T-helper 17 cell (primary cell): ENCODE measurements at places on chromosomes 5 and 9. TPM values are rescaled to one million over a fixed set of nuclear protein-coding genes. Genes with fewer than 3 reads are reported as not detected.
A peak's percentile ranks its signal among the peaks of the same experiment; 100 is the strongest.

- no peaks in the 10 kb centered on the region for H3K36me3 ChIP-seq
- no peaks in the 10 kb centered on the region for H3K4me1 ChIP-seq
- no peak for DNase-seq
- no peak overlapping the region for H3K4me3 ChIP-seq
- no peak overlapping the region for H3K27ac ChIP-seq
These were observed 456.3 kb upstream of the WWC1 start for GRCh38 chr5:167835146-167835545.

Gene TMEM203
- 21.3 TPM for total RNA-seq

DNA sequence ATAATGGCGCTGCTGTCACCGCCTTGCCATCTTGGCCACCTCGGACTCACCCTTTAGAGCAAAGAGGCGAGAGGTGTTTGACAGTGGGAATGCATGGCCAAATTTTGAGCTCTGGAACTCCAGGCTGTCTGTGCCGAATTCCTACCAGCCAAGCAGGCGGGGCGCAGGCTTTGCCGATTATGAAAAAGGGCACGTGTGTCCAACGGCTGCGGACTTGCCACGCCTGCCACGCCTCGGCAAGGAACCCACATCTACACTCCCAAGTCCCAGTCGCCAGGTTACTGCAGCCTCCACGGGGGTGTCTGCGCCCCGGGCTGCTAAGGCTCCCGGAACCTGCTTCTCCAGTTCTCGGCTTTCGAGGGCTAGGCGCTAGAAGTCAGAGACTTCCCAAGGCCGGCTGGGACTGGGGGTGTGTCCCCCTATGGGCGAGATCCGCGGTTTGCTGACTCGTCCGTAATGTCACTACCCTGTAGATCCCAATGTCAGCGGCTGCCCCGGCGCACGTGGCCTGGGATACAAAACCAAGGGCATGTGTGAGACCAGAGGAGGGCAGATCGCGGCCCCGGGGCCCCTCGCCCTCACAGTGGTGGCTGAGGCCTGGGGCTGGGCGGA is 2.8 kb downstream of the NPR3 start:
- DNase-seq, result no peak
- H3K4me3 ChIP-seq, result no peak overlapping the region
- H3K27me3 ChIP-seq, result peaks cover 63% of the 10 kb centered on the region
- peaks cover 2% of the 10 kb centered on the region for H3K36me3 ChIP-seq

GRCh38 chr9:80794197-80794596 is 895.1 kb downstream of the TLE1 start:
- no peak for DNase-seq
- no peak overlapping the region for H3K4me3 ChIP-seq
- H3K36me3 ChIP-seq, result no peaks in the 10 kb centered on the region

GRCh38 chr9:123997665-123998277 is 13.8 kb upstream of the LHX2 start:
- peak overlapping the region; percentile 95 for H3K4me3 ChIP-seq
- H3K27me3 ChIP-seq, result peaks cover 87% of the 10 kb centered on the region
- peaks cover 15% of the 10 kb centered on the region for H3K36me3 ChIP-seq
- H3K4me1 ChIP-seq, result peaks cover 21% of the 10 kb centered on the region

Gene FBP2
- not detected for total RNA-seq

Gene TXNDC8
- not detected for total RNA-seq

Gene OCLN
- total RNA-seq, result 9.0 TPM

DNA sequence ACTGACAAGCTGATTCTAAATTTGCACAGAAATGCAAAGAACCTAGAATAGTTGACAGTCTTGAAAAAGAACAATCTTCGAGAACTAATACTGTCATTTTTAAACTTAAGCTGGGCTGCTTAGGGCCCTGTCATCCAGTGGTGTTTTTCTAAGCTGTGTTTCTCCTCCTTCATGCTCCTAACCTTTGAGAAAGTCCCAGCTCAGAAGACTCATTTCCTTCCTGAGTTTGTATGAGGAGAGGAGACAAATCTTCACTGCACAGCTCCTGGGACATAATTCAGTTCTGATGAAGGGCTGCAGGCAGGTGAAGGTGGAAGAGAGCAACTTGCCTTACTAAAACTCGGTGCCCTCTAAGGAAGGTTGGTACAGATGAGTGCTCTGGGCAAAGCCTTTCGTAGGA is 109.5 kb upstream of the ANKRD55 start:
- DNase-seq, result no peak
- no peak overlapping the region for H3K27ac ChIP-seq
- H3K27me3 ChIP-seq, result no peaks in the 10 kb centered on the region
- H3K4me3 ChIP-seq, result no peak overlapping the region
- H3K36me3 ChIP-seq, result peaks cover 7% of the 10 kb centered on the region
- H3K4me1 ChIP-seq, result peaks cover 14% of the 10 kb centered on the region

Gene TMEM252
- total RNA-seq, result not detected

Gene PTPRD
- not detected for total RNA-seq

DNA sequence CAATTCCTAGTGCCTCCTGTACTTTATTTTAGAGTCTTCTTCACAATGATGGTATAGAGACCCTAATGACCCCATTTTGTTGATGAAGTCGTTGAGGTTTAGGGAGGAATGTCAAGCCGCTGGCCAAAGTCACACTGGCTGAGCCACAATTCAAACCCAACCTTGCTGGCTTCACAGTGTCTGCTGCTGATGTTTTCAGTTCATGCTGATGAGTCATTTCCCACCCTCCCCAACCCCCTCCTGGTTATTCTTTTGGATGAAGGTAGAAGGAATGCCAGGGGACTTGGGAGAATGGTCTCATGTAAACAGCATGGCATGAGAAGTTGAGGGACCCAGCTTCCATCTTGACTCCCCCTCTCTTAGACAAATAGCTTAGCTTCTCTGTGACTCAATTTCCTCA is 68.6 kb downstream of the TMEM252 start:
- no peak overlapping the region for H3K27ac ChIP-seq
- no peaks in the 10 kb centered on the region for H3K4me1 ChIP-seq
- DNase-seq, result no peak
- peaks cover 36% of the 10 kb centered on the region for H3K27me3 ChIP-seq
- no peak overlapping the region for H3K4me3 ChIP-seq

DNA sequence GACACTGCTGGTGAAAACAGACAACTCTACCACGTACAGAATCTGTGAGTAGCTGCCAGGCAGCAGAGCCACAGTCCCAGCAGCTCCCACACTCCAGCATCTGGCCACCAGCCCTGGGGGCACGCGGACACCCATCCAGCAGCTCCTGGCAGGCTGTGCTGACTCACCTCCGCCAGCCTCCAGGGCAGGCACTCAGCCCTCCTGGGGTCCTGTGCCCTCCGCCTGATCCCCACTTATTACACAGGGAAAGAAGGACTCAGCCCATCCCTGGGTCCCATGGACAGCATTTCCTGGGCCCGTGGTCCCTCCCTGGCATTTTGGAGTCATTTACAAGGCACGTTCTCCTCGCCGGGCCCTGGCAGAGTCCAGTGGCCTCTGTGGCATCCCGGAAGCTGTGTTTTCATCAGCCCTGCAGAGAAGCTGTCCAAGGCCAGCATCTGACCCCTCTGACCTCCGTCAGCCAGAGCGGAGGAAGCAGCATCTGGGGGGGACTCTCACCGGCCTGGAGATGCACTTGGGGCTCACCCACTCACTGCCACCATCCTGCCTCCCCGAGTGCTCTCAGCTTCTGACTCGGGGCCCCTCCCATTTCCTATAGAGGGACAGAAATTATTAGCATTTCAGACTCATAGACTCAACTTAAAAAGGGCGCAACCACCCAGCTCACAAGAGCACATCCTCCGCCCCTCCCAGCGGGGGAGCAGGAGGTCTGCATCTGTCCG is 21.6 kb downstream of the PAEP start:
- peaks cover 16% of the 10 kb centered on the region for H3K27me3 ChIP-seq
- H3K36me3 ChIP-seq, result no peaks in the 10 kb centered on the region
- no peaks in the 10 kb centered on the region for H3K4me1 ChIP-seq
- DNase-seq, result no peak
- H3K27ac ChIP-seq, result no peak overlapping the region

Gene CLTB
- total RNA-seq, result 65.3 TPM

- H3K4me1 ChIP-seq, result no peaks in the 10 kb centered on the region
- peaks cover 14% of the 10 kb centered on the region for H3K27me3 ChIP-seq
- H3K4me3 ChIP-seq, result no peak overlapping the region
- H3K27ac ChIP-seq, result no peak overlapping the region
- DNase-seq, result no peak
These were observed 131.7 kb downstream of the ADAMTS16 start for GRCh38 chr5:5271786-5272321.

GRCh38 chr9:129685933-129686259 is 20.4 kb downstream of the PRRX2 start:
- no peaks in the 10 kb centered on the region for H3K4me1 ChIP-seq
- DNase-seq, result no peak
- H3K4me3 ChIP-seq, result no peak overlapping the region
- H3K27me3 ChIP-seq, result peaks cover 22% of the 10 kb centered on the region
- no peak overlapping the region for H3K27ac ChIP-seq

Gene PRLR
- total RNA-seq, result not detected

Gene KIF20A
- total RNA-seq, result 0.27 TPM

Gene CYLC2
- total RNA-seq, result not detected

DNA sequence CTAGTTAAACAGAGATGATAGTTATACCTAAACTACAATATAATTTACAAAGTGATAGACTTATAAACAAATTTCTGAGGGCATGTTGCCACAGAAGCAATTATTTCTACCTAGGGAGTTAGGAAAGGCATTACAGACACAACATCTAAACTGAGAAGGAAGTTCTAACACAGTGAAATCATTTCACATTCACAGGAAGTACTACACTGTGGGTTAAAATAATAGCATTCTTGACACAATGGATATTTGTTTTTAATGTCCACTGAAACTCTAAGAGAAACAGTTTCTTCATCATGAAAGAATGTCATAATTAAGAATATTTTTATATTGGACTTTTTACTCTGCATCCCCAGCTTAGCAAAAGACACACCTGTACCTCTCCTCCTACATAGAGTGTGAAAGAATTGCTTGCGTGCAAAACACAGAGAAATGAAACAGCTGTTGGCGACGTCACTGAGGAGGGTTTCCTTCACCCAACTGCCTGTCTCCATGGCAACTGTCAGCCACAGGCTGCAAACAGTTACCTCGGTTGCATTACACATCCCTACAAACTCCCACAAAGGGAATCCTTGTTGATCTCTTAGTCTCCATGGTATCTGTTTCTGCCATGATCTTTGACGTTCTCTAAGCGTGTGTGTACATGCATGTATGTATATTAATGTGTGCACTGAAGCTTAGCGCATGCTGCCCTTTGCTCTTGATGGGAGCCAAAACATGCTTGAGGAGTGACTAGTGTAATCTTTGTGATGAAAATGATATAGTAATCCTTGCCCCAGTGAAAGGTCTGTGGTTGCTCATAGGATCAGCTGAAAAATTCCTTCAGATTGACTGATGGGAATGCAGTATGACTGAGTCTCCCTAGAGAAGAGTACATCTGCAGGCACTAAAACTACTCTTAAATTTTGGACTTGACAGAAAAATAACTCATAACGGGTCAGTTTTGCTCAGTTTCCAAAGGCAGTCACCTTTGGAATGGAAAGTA is 168.5 kb downstream of the ACTL7B start:
- no peak overlapping the region for H3K27ac ChIP-seq
- no peaks in the 10 kb centered on the region for H3K27me3 ChIP-seq
- no peaks in the 10 kb centered on the region for H3K36me3 ChIP-seq
- no peak overlapping the region for H3K4me3 ChIP-seq
- H3K4me1 ChIP-seq, result no peaks in the 10 kb centered on the region

Gene SPATA31D3
- total RNA-seq, result not detected

- no peak overlapping the region for H3K27ac ChIP-seq
- no peak for DNase-seq
- no peaks in the 10 kb centered on the region for H3K36me3 ChIP-seq
These were observed 21.6 kb upstream of the PCDHA1 start for GRCh38 chr5:140764177-140764973.

- no peaks in the 10 kb centered on the region for H3K27me3 ChIP-seq
- no peak overlapping the region for H3K27ac ChIP-seq
- peaks cover 12% of the 10 kb centered on the region for H3K4me1 ChIP-seq
- peaks cover 14% of the 10 kb centered on the region for H3K36me3 ChIP-seq
These were observed 23.9 kb downstream of the SLC46A2 start for GRCh38 chr9:112866662-112867274.

Gene GRXCR2
- not detected for total RNA-seq

- H3K27me3 ChIP-seq, result peaks cover 28% of the 10 kb centered on the region
- DNase-seq, result no peak
- H3K36me3 ChIP-seq, result no peaks in the 10 kb centered on the region
- no peak overlapping the region for H3K27ac ChIP-seq
- no peaks in the 10 kb centered on the region for H3K4me1 ChIP-seq
These were observed 20.0 kb upstream of the FCN1 start for GRCh38 chr9:134937566-134938345.

Gene NPR3
- total RNA-seq, result 0.05 TPM

Gene FAM169A
- total RNA-seq, result 9.2 TPM

Gene FREM1
- not detected for total RNA-seq

DNA sequence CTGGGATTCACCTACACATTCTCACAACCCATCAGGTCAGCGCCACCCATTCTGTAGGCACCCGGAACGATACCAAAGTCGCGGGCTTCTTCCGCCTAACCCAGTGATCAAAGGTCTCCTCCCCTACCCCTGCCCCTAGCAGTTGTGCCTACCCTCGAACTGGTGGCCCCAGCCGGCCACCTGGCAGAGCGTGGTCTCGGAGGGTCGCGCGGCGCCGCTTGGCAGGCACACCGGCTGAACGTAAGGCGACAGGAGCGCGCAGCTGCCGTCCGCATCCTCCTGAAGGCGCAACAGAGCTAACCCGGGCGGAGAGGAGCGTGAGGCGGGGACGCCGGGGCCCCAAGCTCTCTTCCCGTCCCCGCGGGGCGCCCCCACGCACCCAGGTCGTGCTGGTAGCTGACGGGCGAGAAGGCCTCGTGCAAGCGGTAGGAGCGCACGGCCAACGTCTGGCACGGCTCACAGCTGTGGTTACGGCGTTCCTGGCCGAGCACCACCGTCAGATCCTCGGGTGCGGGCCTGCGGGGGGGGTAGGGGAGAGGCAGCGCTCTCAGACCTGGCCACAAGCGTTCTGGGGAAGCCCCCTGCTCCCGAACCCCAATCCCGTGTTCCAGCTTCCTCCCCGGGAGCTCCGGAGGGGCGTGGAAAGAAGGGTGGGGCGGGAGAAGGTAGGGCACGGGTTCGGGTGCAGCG is 2.8 kb upstream of the PFN3 start:
- H3K36me3 ChIP-seq, result no peaks in the 10 kb centered on the region
- DNase-seq, result peak; percentile 48
- H3K27me3 ChIP-seq, result no peaks in the 10 kb centered on the region
- H3K4me1 ChIP-seq, result peaks cover 19% of the 10 kb centered on the region
- H3K4me3 ChIP-seq, result peak overlapping the region; percentile 87

DNA sequence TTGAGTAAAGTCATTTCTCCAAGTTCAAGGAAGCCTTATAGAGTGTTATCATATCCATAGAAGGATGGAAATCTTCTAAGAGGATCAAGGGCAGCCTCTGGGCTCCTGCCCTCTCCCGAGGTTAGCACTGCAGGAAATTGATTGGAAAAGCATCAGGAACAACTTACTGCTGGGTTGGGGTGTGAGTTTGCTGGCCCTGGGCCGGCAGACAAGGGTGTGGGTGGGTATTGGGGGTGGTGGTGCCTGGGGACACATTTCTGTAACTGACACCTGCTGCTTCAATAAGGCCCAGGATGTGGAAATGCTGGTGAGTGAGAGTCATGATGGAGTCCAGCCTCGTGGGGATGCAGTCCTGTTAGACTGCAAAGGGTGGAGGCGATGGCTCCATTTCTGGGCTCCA is 5.5 kb downstream of the CSF2 start:
- H3K4me3 ChIP-seq, result no peak overlapping the region
- H3K36me3 ChIP-seq, result no peaks in the 10 kb centered on the region
- DNase-seq, result no peak
- no peak overlapping the region for H3K27ac ChIP-seq
- no peaks in the 10 kb centered on the region for H3K27me3 ChIP-seq

GRCh38 chr5:141135030-141135717 is at the start of gene PCDHB5:
TSS of gene PCDHB5 (plus strand) at chr5:141135206. CDS start at chr5:141135435, 229 bp downstream.
- no peak within 1 kb of the TSS for H3K27ac ChIP-seq
- no peaks in the 10 kb centered on the region for H3K27me3 ChIP-seq
- H3K4me3 ChIP-seq, result peak within 1 kb of the TSS; percentile 15
- no peaks in the 10 kb centered on the region for H3K36me3 ChIP-seq
